ENCODE measurements at places on chromosomes 1 and 21.
A peak's percentile ranks its signal among the peaks of the same experiment; 100 is the strongest.

- DNase-seq = no peak
Observed at GRCh38 chr21:19547951-19548840, 1144.6 kb upstream of the TMPRSS15 start.

GRCh38 chr1:167905671-167906070 lies 8.3 kb downstream of the ADCY10 start:
- no peak for DNase-seq

DNA sequence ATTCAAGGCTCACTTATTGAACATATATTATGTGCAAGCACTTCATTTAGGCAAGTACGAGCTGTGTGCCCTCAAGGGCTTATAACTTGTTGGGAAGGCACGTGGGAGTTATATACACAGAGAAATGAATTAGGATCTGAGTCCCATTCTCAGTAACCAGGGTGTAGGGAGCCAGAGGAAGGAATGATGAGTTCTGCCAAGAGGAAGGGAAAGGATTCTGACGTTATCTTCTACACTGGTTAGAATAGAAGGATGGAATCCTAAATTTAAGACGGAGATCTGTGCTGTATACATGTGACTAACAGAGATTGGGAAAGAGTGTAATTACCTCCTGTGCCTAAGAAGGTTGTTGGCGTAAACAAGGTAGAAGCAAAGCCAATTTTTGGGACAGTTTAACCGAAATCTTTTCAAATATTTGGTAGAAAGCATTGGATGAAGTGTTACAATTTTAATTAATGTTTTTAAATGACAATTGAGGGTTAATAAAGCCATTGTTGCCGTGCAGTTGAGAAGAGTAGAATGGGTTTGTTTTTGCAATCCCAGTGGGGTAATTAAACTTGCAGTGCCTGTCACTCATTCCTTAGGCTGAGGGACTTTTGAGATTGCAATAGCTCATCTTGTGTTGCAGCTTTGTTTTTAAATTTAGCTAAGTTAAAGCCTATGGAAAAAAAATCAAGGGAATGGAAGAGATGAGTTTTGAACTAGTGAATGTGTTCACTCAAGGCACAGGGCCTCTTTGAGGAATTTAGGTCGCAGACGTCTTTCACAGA lies 177.2 kb downstream of the NFIA start:
- no peak for DNase-seq

DNA sequence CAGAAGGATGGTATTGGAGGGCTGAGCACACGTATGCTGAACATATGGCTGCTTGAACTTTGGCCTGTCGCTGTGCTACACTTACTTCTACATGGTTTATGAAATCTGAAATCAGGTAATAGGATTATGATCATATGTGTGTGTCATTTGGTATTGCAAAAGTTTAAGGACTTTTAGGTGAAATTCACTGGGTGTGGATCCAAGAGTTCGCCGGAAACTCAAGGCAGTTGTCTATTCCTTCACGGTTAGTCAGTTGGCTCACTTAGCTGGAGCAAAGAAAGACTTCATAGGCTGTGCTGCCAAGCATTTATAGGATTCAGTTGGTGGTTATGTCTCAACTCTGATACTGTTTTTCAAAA lies 927 bp downstream of the UAP1 start:
- DNase-seq = no peak

- no peak for DNase-seq
Observed at GRCh38 chr21:36792505-36792967, 93.6 kb downstream of the SIM2 start.

GRCh38 chr1:203133970-203134725 lies 6.6 kb downstream of the ADORA1 start:
- DNase-seq = no peak

DNA sequence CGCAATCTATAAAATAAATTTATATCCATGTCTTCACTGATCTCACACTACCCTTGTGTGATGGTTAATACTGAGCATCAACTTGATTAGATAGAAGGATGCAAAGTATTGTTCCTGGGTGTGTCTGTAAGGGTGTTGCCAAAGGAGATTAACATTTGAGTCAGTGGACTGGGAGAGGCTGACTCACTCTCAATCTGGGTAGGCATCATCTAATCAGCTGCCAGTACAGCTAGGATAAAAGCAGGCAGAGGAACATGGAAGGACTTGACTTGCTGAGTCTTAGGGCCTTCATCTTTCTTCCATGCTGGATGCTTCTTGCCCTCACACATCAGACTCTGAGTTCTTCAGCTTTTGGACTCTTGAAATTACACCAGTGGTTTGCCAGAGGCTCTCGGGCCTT lies 615.4 kb downstream of the AGBL4 start:
- no peak for DNase-seq

- DNase-seq = no peak
Observed at GRCh38 chr21:25412100-25412499, 195.2 kb downstream of the MRPL39 start.

DNA sequence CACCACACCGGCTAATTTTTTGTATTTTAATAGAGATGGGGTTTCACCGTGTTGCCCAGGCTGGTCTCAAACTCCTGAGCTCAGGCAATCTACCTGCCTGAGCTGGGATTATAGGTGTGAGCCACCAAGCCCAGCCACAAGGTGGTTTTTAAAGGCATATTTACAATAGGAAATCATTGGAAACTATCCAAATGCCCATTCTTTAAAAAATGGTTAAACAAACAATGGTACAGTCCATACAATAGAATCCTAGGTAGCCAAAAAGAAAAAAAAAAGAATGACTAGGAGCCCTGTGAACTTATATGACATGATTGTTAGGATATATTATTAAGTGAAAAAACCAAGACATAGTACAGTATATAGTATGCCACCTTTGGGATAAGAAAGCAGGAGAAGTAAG lies 5.3 kb downstream of the ATP2B4 start:
- DNase-seq = no peak

GRCh38 chr1:88186911-88187310 lies 497.2 kb upstream of the PKN2 start:
- DNase-seq = no peak

DNA sequence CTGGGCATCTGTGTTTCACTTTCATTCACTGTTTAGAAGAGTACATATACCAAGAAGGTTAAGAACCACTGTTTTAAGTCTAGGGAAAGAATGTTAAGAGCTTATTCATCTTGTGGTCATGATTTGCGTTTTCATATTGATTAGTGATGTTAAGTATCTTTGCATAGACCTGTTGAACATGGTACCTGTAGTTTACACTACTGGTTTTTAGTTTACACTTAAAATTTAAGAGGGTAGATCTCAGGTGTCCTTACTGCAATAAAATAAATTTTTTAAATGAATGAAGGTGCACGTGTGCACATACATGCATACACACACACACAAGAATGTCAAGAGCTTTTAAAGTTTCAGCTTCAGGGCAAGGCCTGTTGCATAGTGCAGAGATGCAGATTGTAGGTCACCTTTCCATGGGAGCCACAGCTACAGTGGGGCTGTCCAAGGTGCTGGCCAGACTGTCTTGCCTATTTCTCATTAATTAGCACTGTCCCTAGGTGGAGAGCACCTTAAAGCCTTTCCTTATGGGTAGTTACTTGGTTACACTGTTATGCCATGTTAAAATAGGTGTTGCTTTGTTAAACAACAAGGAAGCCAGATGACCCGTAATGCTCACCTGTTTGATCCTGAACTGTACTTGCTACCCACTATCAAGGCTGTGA lies 543.0 kb upstream of the DAB1 start:
- DNase-seq = no peak

GRCh38 chr1:63882048-63882704 lies 108.4 kb downstream of the ROR1 start:
- no peak for DNase-seq

DNA sequence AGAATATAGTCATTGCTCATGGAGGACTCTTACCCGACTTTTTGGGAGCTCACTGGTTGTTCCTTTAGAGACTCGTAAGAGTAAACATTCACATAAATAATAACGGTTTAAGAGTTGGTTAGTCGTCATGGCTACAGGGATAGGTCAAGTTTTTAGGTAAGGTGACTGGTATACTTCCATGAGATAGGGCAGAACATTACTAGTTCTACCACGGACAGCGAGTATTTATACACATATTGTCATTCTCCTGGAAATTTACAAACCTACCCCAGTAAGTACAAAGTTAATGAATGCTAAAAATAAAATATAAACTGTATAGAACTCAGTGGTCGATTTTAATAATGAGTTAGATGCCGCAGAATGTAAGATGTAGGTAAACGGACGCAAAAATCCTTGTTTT lies 1.2 kb upstream of the RYR2 start:
- no peak for DNase-seq

GRCh38 chr1:113073479-113073950 lies 517 bp downstream of the LRIG2 start:
- no peak for DNase-seq

DNA sequence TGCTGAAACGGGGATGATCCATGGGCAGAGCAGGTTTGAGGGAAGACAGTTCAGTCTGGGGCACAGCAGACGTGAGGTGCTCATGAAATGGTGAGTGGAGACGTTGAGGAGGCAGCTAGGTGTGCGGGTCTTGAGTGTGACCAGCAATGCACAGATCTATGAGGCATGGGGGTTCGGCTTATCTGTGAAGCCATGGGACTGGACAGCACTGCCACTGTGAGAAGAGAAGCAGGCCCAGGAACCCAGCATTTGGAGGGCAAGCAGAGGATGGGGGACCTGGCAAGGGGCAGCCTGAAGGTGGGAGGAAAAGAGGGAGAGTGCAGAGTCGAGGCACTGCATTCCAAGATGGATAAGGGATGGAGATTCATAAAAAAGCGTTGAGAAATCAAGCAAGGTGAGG lies 8.0 kb downstream of the CSF1 start:
- no peak for DNase-seq

- no peak for DNase-seq
Observed at GRCh38 chr1:14165371-14165801, 433.1 kb upstream of the KAZN start.

DNA sequence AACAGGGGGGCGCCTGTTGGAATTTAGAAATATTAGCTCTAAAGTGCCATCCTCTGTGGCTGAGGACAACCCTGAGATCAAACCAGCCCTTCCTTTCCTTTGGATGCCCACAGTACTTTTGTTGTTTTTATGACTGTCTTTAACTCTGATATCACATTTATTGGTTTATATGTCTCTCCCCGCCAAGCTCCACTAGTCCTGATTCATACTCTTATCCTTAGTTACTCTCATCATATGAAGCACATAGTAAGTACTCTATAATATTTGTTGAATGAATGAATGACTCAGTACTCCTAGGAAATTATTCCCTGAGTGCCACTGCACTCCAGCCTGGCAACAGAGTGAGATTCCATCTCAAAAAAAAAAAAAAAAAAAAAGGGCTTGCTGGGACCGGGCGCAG lies 22.6 kb upstream of the NRDC start:
- no peak for DNase-seq

DNA sequence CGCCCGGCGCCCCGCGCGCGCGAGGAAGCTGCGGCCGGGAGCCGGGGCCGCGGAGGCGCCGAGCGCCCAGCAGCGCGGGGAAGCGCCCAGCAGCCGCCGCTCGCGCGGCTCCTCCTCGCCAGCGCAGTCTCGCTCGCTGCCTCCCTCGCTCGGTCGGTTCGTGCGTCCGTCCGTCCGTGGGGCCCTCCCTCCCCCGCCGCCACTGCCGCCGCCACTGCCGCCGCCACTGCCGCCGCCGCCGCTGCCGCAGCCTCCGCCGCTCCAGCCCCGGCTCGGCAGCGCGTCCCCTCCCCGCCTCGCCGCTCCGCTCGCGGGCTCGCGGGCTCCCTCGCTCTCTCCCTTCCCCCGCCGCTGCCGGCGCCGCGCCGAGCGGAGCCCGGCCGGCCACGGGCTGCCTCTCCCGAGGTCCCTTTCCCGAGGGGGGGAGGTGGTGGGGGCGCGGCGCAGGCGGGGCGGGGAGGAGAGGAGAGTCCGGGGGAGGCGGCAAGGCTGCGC lies at the start of gene KCND3:
Gene KCND3 (minus strand): TSS at position 138 of the 495 bp plus-strand sequence.
- peak; percentile 10 for DNase-seq

DNA sequence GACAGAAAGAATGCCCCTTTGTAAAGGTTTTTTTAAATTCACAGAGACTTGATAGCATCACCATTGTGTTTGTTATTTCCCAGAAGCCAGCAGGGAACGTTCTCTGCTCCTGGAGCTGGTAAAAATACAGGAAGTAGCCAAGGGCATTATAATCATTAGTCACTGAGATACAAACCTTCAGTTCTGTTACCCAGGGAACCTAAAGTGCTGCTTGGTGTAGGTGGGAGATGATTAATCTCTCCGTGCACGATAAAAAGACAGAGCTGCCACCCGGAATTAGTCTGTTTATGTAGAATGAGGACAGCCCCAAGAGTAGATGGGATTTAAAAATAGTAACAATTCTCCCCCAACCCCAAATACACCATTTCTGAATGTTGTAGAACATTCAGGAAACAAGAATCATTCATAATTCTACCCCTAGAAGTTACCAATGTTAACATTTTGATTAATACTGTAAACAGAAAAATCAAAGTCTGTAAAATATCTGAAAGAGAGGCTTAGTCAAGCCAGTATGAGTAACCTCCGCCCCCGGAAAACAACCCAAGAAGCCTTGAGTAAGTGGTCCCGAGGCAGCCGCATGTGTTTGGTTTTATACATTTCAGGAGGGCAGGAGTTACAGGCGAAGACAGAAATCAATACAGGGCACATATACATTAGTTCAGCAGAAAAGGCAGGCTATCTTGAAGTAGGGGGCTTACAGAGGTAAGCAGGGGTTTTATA lies 45.3 kb upstream of the CTBS start:
- DNase-seq = peak; percentile 54

DNA sequence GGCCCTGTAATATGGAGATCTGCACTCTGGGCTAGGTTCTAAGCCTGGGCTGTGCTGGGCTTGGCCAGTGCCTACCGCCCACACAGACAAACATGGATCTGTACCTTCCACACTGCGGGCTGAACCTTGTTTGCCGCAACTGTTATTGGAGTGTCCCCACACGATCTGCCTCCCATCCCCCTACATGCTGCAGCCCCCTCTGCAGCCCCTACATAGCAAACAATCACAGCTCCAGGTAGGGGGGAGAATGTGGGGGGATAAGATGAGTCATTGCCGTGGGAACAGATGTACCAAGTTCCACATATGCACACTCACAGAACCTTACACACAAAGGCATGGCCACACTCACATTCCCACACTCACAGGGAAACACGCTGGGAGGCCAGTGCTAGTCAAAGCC lies 2.1 kb upstream of the HCRTR1 start:
- DNase-seq = no peak

GRCh38 chr1:208093754-208094719 lies 150.1 kb downstream of the PLXNA2 start:
- peak; percentile 58 for DNase-seq

GRCh38 chr1:81226603-81226928 lies 574.2 kb upstream of the ADGRL2 start:
- DNase-seq = no peak

Measured in activated CD4-positive, alpha-beta T cell treated with anti-CD3 and anti-CD28 coated beads, Interleukin-2, amount 50 U/mL, for 16 hours (primary cell).